ENCODE measurements at places on chromosomes 3 and 15.

GRCh38 chr3:96754128-96754527 is 60.3 kb upstream of the EPHA6 start:
- no peak for DNase-seq

DNA sequence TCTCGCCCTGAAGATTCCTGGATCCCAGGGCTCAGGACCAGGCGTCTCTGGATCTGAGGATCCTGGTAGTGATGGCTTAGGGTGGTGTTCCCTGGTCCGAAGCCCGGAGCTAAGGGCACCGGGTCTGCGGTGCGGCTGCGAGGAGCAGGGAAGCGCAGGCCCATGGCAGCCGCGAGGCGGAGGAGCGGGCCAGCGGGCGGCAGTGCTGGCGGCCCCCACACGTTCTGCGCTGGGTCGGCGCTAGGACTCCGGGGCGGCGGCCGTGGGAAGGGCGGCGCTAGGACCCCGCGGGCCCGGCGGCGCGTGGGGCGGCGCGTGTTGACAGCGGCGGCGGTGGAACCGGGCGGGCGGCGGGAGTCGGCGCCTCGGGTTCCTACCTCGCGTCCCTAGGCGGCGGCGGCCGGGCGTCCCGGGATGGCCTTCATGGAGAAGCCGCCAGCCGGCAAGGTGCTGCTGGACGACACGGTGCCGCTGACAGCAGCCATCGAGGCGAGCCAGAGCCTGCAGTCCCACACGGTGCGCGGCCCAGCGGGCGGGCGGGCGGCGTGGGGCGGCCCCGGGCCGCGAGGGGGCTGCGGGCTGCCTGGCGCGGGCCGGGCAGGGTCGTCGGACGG is at the start of gene PXK:
PXK (plus strand) TSS at position 318 of the 614 bp plus-strand sequence; CDS start at position 415, 97 bp downstream.
- DNase-seq = peak; percentile 73

- DNase-seq = no peak
Observed at GRCh38 chr3:61723038-61723437, 161.7 kb downstream of the PTPRG start.

GRCh38 chr15:61480863-61481262 is 251.8 kb upstream of the RORA start:
- DNase-seq = no peak

DNA sequence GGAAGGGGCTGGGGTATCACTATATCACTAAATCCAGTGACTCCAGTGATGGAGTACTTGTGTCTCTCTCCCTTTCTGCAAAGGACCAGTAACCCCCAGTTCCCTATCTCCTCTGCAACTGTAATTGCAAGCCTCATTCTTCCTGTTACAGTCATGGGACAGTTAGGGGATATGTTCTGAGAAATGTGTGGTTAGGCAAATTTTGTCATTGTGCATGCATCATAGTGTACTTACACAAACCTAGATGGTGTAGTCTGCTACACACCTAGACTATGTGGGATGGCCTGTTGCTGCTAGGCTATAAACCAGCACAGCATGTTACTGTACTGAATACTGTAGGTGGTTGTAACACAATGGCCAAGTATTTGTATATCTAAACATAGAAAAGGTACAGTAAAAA is 2.2 kb downstream of the VPS8 start:
- DNase-seq = no peak

DNA sequence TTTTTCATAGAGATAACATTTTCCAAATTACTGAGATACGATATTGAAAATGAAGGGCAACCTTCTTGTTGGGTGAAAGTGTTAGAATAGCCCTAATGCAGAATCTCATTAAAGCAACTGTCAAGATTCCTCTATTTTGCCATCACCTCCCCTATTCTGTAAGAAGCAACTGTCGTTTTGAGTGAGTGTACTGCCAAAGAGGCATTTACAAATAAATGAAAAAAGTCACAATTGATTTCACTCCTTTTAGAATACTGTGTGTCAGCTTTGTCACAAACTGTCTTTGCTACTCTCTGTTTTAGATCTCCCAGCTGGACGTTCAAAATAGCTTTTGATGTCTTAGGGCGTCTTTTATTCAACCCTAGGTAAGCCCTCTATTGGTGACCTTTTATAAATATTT is 322.8 kb upstream of the NAALADL2 start:
- no peak for DNase-seq

GRCh38 chr3:52220380-52221026 is 4.9 kb downstream of the TLR9 start:
- peak; percentile 71 for DNase-seq

DNA sequence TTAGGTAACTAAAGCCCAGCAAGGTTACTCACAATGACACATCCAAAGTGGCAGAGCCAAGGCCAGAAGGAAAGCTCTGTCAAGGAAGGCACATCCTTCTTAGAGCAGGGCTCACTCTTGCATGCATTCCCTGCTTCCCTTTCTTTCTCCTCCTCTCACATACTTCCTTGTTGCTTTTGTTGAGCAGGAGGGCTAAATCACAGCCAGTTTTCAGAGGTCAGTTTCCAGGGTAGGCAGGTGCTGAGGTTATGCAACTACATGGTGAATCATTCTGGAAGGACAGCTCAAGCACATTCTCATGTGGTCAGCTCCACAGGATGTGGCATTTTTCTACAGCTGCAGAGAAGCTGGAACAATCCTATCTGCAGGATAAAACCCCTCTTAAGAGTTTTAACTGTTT is 275.6 kb downstream of the ZNF621 start:
- no peak for DNase-seq

All from stimulated activated CD8-positive, alpha-beta memory T cell treated with anti-CD3 and anti-CD28 coated beads, Interleukin-12 subunit alpha, Interleukin-12 subunit beta, amount 100 ng/mL, for 4 hours (primary cell).